T-helper 17 cell (primary cell): ENCODE measurements at places on chromosomes 11 and 22. TPM values are rescaled to one million over a fixed set of nuclear protein-coding genes. Genes with fewer than 3 reads are reported as not detected.

The OR52E8 gene
- total RNA-seq = not detected

The SCGB1D2 gene
- not detected for total RNA-seq

The NPAS4 gene
- not detected for total RNA-seq

The OR52N2 gene
- total RNA-seq = not detected

The ARHGAP42 gene
- 0.31 TPM for total RNA-seq

The BATF2 gene
- not detected for total RNA-seq

The CYP2D6 gene
- total RNA-seq = 5.9 TPM

The GGT5 gene
- not detected for total RNA-seq

The TNNT3 gene
- 7.4 TPM for total RNA-seq

The MS4A6E gene
- not detected for total RNA-seq

DNA sequence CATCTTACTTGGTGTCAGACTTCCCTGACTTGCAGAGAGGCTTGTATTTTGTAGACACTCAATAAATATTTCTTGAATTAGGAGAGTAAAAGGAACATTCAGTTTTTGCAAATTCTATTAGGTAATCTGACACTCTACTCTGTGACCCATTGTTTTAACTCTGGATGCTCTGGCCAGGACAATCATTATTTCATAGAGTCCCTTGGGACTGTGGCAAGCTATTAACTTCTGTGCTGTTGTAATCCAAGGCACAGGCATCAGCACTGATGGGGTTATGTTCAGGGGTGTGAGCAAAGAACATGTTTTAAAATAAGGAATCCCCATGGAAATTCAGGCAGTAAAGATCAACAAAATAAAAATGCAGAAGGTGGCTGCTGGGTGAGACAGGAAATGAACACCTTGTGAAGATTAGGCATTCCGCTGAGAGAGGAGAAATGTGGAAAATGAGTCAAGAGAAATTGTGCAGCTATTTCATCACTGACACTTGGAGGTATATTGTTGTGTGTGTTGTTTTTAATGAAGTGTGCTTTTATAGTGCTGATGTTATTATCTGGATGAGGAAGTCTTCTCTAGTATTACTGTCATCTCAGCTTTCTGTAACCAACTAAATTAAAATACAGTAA is 175.2 kb downstream of the WNT11 start:
- no peak for DNase-seq
- H3K4me1 ChIP-seq = peaks cover 4% of the 10 kb centered on the region
- no peaks in the 10 kb centered on the region for H3K27me3 ChIP-seq
- H3K4me3 ChIP-seq = no peak overlapping the region
- H3K36me3 ChIP-seq = peaks cover 6% of the 10 kb centered on the region

DNA sequence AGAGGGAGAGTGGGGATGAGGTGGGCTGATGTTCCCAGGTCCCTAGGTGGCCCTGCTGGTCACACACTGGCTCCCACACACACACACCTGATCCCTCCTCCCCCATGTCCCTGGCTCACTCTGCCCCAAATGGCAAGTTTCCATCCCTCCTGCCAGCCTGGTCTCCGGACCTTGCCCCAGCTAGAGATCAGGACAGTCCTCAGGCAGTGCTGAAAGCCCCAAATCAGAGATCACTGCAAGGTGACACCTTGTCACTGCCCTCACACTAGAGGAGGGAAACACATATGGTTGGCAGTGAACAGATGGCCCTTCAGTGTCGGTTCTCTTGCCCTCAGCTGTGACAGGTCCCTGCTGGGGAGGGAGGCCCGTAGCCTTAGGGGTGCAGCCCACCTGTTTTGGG is 7.6 kb downstream of the TMPRSS5 start:
- no peak for DNase-seq
- no peaks in the 10 kb centered on the region for H3K27me3 ChIP-seq
- H3K4me1 ChIP-seq = peaks cover 2% of the 10 kb centered on the region

- peaks cover 5% of the 10 kb centered on the region for H3K36me3 ChIP-seq
- peak overlapping the region; percentile 39 for H3K27ac ChIP-seq
- no peak for DNase-seq
- H3K4me1 ChIP-seq = peaks cover 6% of the 10 kb centered on the region
- H3K4me3 ChIP-seq = no peak overlapping the region
Observed at GRCh38 chr11:83115551-83115950, 41.4 kb upstream of the PCF11 start.

- no peak for DNase-seq
- H3K27ac ChIP-seq = peak overlapping the region; percentile 96
- H3K27me3 ChIP-seq = no peaks in the 10 kb centered on the region
- H3K36me3 ChIP-seq = peaks cover 2% of the 10 kb centered on the region
- H3K4me3 ChIP-seq = peak overlapping the region; percentile 98
- H3K4me1 ChIP-seq = peaks cover 18% of the 10 kb centered on the region
Observed at GRCh38 chr11:126304457-126305075, 706 bp downstream of the DCPS start.

GRCh38 chr22:49555526-49555925 is 272.1 kb downstream of the BRD1 start:
- DNase-seq = no peak
- H3K36me3 ChIP-seq = no peaks in the 10 kb centered on the region
- H3K27me3 ChIP-seq = no peaks in the 10 kb centered on the region
- H3K27ac ChIP-seq = no peak overlapping the region
- no peak overlapping the region for H3K4me3 ChIP-seq

DNA sequence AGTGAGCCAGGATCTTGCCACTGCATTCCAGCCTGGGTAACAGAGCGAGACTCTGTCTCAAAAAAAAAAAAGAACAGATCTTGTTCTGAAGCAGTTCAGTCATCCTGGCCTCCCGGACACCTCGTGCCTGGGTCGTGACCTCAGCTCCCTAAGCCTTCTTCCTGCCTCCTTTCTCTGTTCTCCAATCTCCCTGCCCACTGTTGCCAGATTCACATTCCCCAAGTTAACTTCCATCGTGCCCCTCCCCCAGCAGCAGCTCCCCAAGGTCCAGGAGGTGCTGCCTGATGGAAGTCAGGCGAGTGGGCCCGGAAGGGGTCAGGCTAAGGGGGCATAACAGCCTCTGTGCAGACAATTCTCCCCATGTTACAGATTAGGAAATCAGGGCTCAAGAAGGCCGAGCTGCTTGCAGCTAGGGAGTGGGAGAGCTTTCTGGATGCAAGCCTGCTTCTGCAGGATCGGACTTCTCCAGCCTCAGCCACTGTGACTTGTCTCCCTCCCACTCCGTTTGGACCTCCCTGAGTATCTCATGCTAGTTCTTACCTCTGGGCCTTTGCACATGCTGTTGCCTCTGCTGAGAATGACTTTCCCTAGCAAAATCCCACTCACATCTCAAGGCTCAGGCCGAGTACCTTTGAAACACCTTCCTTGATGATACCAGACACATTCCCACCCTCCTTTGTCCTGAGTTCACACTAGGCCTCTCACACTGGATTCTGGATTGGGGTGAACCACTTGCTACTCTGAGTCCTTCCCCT is 14.3 kb upstream of the TMEM184B start:
- H3K27me3 ChIP-seq = no peaks in the 10 kb centered on the region
- H3K4me3 ChIP-seq = no peak overlapping the region
- H3K4me1 ChIP-seq = peaks cover 3% of the 10 kb centered on the region
- peak overlapping the region; percentile 74 for H3K27ac ChIP-seq
- DNase-seq = no peak
- H3K36me3 ChIP-seq = no peaks in the 10 kb centered on the region

DNA sequence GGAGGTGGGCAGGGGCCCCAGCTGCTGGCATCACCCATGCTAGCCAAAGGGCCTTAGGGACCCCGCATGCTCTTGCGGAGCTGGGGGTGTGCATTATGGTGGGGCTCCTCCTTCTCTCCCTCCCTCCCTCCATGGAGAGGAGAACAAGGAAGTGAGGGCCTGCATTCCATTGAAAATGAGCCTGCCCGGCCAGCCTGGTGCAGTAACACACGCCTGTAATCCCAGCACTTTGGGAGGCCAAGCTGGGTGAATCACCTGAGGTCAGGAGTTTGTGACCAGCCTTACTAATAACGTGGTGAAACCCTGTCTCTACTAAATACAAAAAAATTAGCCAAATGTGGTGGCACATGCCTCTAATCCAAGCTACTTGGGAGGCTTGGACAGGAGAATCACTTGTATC is 22.4 kb downstream of the SNAP29 start:
- no peaks in the 10 kb centered on the region for H3K27me3 ChIP-seq
- H3K4me3 ChIP-seq = no peak overlapping the region

DNA sequence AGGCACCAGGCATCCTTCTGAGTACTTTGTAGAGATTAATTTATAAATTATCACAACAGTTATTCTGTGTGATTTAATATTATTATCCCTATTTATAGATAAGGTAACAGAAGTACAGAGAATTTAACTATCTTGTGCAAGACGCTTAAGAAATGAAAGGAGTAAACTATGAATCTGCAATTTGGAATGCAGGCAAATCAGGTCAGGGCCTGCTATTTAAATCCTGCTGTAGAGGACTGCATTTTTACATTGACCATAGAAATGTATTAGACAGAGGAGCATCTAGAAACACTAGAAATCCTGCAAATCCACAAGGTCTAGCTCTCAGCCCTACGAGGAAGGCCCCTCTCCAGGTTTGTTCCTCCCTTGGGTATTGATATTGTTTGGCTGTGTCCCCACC is 336.2 kb downstream of the ETS1 start:
- DNase-seq = no peak
- peaks cover 10% of the 10 kb centered on the region for H3K27me3 ChIP-seq
- H3K36me3 ChIP-seq = no peaks in the 10 kb centered on the region
- H3K4me1 ChIP-seq = no peaks in the 10 kb centered on the region

- peak overlapping the region; percentile 98 for H3K4me3 ChIP-seq
- peaks cover 51% of the 10 kb centered on the region for H3K4me1 ChIP-seq
- peak overlapping the region; percentile 94 for H3K27ac ChIP-seq
- DNase-seq = peak; percentile 22
Observed at GRCh38 chr11:76380159-76380976, 564 bp downstream of the THAP12 start.

DNA sequence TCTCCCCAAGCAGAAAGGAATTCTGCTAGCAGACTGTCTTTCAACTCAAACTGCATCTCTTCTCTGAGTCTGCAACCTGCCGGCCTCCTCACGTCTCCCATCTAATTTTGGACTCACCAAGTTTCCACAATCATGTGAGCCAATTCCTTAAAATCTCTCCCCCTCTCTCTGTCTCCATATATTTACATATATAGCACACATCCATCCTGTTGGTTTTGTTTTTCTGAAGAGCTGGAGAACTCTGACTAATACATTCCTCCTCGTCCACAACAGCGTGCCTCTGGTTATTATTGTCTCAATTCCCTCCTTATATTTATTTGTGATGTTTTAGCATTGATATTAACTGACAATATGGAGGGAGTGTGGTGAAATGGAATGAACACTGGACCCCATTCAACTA is 29.6 kb upstream of the FJX1 start:
- no peak overlapping the region for H3K27ac ChIP-seq
- peaks cover 82% of the 10 kb centered on the region for H3K27me3 ChIP-seq
- no peaks in the 10 kb centered on the region for H3K36me3 ChIP-seq

GRCh38 chr11:15794361-15795150 is 561.8 kb downstream of the SOX6 start:
- no peak overlapping the region for H3K4me3 ChIP-seq
- H3K27me3 ChIP-seq = no peaks in the 10 kb centered on the region
- no peak for DNase-seq
- H3K36me3 ChIP-seq = no peaks in the 10 kb centered on the region
- H3K4me1 ChIP-seq = no peaks in the 10 kb centered on the region

DNA sequence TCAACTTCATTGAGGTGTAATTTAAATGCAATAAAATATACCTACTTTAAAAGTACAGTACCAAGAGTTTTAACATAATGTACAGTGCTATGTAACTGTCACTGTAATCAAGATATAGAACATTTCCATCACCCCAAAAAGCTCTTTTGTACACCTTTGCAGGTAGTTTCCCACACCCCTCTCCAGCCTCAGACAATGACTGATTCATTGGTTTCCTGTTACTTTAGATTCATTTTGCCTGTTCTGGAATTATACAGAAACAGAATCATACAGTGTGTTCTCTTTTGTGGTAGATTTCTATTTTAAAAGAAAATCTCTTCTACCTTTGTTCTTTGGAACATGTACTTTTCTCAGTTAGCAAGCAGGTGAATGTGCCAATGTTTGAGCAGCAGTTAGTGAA is 38.2 kb downstream of the SHISA8 start:
- peaks cover 14% of the 10 kb centered on the region for H3K4me1 ChIP-seq
- no peak overlapping the region for H3K4me3 ChIP-seq
- no peaks in the 10 kb centered on the region for H3K27me3 ChIP-seq
- peaks cover 17% of the 10 kb centered on the region for H3K36me3 ChIP-seq

DNA sequence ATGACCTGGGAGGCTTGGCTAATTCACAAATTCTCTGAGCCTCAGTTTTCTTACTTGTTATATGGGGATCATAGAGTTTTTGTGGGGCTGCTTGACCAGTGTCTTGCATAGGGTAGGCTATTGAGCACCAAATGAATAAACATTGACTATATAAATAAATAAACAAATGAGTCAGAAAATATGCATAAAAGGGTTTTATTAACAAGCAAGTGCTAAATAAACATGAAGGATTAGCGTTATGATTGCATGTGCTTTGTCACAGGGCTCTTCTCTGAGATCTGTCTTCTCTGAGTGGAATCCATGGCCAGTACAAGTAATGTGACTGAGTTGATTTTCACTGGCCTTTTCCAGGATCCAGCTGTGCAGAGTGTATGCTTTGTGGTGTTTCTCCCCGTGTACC is at the start of gene OR4B1:
Gene OR4B1 (plus strand): TSS at position 301 of the 400 bp plus-strand sequence. CDS start 0 bp downstream, at position 301.
- peaks cover 2% of the 10 kb centered on the region for H3K36me3 ChIP-seq
- no peak within 1 kb of the TSS for H3K4me3 ChIP-seq
- H3K27me3 ChIP-seq = peaks cover 5% of the 10 kb centered on the region
- H3K4me1 ChIP-seq = peaks cover 3% of the 10 kb centered on the region
- no peak within 1 kb of the TSS for H3K27ac ChIP-seq
- no peak for DNase-seq

GRCh38 chr11:132140056-132140455 is 769.6 kb downstream of the NTM start:
- H3K4me3 ChIP-seq = no peak overlapping the region
- no peak overlapping the region for H3K27ac ChIP-seq
- H3K36me3 ChIP-seq = no peaks in the 10 kb centered on the region
- H3K27me3 ChIP-seq = peaks cover 31% of the 10 kb centered on the region
- no peak for DNase-seq

DNA sequence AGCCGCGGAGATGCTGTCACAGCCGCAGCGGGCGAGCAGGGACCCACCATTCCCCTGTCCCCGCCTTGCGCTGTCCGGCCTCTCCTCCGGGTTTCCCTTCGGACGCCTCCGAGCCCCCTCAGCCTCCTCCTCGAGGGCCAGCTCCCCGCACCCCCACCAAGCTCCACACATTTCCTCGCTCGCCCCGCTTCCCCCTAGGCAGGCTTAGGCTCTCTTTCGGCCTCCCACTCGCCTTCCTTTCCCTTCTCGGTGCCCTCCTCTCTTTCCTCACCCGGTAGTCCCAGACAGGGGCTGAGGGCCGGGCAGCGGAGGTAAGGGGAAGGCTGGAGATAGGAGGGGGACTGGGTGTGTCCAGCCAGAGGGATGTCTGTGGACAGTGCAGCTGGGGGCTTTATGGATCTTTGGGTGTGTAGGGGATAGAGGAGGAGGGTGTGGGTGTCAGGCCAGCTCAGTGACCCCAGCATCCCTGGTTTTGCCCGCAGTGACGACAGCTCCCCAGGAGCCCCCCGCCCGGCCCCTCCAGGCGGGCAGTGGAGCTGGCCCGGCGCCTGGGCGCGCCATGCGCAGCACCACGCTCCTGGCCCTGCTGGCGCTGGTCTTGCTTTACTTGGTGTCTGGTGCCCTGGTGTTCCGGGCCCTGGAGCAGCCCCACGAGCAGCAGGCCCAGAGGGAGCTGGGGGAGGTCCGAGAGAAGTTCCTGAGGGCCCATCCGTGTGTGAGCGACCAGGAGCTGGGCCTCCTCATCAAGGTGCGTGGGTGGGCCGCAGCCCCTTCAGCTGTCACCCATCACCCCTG is 1.6 kb downstream of the KCNK4 start:
- peaks cover 2% of the 10 kb centered on the region for H3K36me3 ChIP-seq
- H3K4me1 ChIP-seq = peaks cover 18% of the 10 kb centered on the region
- H3K27ac ChIP-seq = no peak overlapping the region

- peaks cover 4% of the 10 kb centered on the region for H3K4me1 ChIP-seq
- H3K27me3 ChIP-seq = no peaks in the 10 kb centered on the region
- H3K36me3 ChIP-seq = no peaks in the 10 kb centered on the region
- DNase-seq = no peak
- no peak overlapping the region for H3K4me3 ChIP-seq
- H3K27ac ChIP-seq = no peak overlapping the region
Observed at GRCh38 chr22:20156042-20156389, 5.2 kb upstream of the CCDC188 start.
